ENCODE measurements at places on chromosomes 1 and 21. TPM values are rescaled to one million over a fixed set of nuclear protein-coding genes. Genes with fewer than 3 reads are reported as not detected.

FUCA1 gene
- total RNA-seq: 18.4 TPM

MIXL1 gene
- total RNA-seq: not detected

OR6N1 gene
- total RNA-seq: not detected

ATP8B2 gene
- total RNA-seq: 46.9 TPM

PPT1 gene
- 46.4 TPM for total RNA-seq

HCRTR1 gene
- not detected for total RNA-seq

S100A2 gene
- total RNA-seq: 6.4 TPM

PSMD4 gene
- 179 TPM for total RNA-seq

PALMD gene
- total RNA-seq: 106 TPM

PFKFB2 gene
- 5.7 TPM for total RNA-seq

GJA5 gene
- total RNA-seq: not detected
